ENCODE measurements at places on chromosomes 3 and 15. TPM values are rescaled to one million over a fixed set of nuclear protein-coding genes. Genes with fewer than 3 reads are reported as not detected.

DNA sequence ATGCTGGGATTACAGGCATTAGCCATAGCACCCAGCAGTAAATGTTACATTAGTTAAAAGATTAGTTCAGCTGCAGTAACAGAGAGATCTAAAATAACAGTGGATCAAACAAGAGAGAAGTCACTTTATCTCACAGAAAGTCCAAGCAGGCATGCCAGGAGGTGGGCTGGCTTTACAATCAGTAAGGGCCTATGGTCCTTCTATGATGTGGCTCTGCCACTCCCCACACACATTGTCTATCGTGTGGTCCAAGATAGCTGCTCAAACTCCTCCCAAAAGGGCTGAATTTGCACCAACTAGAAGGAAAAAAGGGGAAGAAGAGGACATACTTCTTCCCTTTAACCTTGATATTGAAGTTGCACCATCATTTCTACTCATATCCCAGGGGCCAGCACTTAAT is 4.6 kb upstream of the RUVBL1 start:
- DNase-seq: no peak

DNA sequence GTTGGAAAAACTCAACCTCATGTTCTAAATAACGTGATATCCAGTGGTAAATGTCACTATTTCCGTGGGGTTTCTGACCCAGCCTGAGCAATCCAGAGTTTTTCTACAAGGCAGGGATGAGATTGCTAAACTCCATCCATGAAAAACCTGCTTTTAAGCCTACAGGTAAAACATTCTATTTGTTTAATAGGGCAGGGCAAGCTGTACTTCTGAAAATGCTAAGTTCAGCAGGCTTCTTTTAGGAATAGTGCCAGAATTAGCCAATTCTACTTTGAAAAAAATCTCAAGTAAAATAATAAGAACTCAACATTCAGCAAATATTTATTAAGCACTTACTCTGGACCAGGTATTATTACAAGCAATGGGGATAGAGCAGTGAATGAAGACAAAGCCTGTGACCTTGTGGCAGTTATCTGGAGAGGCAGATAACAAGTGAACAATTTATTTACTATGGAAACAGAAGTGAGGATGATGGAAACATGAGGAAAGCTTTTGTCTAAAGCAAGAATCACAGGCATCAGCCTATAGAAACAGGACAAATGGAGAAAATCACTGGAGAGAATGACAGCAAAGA is 13.3 kb downstream of the RPSA start:
- DNase-seq: no peak

- DNase-seq: no peak
Observed at GRCh38 chr3:16090024-16090423, 84.5 kb upstream of the GALNT15 start.

GRCh38 chr15:45918839-45919238 is 284.0 kb downstream of the SQOR start:
- no peak for DNase-seq

MAP6D1 gene
- total RNA-seq: 4.9 TPM

GRCh38 chr3:12730506-12731242 is 28.4 kb downstream of the TMEM40 start:
- DNase-seq: no peak

DNA sequence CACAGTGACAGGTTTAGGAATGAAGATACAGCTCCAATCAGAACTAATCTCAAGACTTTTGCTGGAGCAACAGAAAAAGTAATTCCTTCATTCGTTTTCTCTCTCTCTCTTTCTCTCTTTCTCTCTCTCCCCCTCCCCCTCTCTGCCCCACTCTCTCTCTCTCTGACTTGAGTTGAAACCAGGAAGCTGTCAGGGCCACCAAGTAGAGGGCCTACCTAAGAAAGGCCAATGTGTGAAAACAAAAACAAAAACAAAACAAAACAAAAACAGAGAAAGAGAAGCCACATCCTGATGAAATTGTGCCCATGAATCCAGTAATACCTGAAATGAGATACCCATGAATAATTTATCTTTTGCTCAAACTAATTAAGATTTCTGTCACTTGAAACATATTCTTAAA is 72.9 kb downstream of the ATP8B4 start:
- no peak for DNase-seq

NMNAT3 gene
- total RNA-seq: 2.1 TPM

DNA sequence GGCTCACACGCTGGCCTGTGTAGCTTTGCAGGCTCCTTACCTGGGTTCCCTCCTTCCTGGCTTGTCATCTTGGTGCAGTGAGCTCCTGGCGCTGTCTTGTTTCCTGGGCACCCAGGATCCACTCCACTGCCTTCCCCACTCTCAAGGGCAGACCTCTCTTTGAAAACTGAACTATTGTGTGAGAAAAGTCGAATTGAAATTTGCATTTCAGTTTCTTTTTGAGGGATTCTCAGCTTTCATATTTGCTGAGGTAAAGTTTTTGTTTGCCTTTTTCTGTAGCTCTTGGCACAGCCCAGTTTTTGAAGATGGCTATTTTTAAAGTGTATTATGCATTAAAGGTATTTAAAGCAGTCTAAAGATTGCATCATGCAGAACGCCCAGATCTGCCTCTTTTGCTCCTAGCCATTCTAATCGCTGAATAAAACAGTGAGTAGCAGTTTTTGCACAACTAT is 70.1 kb downstream of the CCK start:
- DNase-seq: no peak

Measured in neural crest cell (in vitro differentiated cells).